ENCODE measurements at places on chromosomes 7 and 10.

GRCh38 chr7:152126741-152127140, 101.3 kb downstream of the GALNT11 start:
- no peak for DNase-seq

DNA sequence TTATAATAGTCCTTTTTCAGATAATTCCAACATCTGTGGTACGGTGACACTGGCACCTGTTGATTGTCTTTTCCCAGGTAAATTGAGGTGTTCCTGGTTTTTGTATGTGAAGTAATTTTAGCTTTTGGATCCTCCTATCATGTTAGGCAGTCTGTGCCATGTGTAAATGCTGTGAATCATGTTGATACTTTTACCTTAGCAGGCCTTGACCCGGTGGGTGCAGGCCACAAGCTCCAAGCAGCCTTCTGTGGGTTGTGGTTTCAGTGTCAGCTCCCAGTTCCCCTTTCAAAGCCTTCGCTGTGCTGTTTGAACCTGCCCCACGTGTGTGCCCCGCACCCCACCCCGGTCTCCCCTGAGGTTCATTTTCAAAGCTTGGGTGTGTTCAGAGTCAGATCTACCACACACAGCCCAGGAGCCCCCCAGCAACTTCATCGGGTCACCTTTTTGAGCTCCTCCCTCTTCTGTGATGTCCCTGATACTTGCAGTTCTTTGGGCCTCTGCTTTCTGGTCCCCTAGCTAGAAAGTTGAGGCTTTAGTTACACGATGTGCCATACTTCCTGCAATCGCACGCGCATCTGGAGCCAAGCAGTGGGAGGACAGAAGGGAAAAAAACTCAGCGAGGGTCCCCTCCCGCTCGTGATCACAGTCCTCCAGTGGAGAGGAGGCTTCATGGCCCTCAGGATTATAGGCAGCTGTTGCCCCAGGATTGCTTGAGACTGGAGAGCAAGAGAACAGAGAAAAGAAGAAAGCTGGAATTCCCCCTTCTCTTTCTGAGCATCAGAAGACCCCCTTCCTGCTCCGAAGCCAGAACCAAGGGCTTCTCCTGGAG, 8.7 kb upstream of the BHLHA15 start:
- no peak for DNase-seq

- peak; percentile 16 for DNase-seq
Measured at GRCh38 chr7:131897016-131897789, 340.8 kb upstream of the PODXL start.

GRCh38 chr10:114073395-114074186, 29.9 kb downstream of the ADRB1 start:
- no peak for DNase-seq

DNA sequence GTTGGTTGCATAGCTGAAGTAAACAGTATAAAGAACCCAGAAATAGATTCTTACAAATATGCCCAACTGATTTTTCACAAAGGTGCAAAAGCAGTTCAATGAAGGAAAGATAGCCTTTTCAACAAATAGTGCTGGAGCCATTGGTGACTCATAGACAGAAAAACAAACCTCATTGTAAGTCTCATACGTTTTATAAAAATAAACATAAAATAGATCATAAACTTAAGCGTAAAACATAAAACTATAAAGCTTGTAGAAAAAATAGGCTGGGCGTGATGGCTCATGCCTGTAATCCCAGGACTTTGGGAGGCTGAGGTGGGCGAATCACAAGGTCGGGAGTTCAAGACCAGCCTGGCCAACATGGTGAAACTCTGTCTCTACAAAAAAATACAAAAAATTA, 318.8 kb upstream of the IGFBP3 start:
- no peak for DNase-seq

- peak; percentile 91 for DNase-seq
Measured at GRCh38 chr10:45000752-45001380, at the start of gene ZNF22. Gene ZNF22, plus strand, starts transcription at chr10:45000923. Its CDS starts 2,446 bp downstream, at chr10:45003369.

DNA sequence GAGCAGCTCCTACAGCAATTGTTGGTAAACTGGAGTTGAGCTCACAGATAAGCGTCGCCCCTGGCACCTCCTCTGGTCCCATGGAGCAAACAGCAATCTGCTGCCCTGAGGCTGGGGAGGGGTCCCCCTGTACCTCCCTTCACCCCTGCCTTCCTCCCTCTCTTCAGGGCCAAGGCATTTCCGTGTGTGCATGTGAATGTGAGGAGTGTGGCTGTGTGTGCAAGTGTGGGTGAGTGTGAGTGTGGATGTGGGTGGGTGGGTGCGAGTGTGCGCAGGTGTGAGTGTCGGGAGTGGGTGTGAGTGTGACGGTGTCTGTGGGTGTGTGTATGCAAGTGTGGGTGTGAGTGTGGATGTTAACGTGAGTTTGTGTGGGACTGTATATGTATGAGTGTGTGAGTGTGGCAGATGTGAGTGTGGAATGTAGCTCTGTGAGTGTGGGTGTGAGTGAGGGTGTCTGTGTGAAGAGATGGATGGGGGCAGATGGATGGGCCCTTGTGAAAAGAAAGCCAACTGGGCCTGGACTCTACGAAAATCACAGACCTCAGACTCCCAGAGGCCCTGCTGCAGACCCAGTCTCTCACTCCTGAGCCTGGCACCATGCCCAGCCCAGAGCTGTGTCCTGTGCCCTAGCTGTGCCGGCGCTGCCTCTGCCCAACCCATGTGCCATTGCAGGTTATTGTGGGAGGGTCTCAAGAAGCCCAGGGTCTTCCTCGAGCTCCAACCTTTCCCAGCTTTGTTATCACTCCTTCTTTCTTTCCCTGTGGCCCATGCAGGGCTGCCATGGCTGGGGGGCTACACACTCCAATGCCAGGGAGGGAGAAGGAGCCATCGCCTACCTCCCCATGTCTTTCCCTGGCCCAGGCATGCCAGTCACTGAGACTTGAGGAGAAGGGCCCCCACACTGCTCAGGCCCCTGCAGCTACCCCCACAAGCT, 73.9 kb downstream of the GRID1 start:
- peak; percentile 74 for DNase-seq

GRCh38 chr10:122044713-122045112, 55.8 kb downstream of the TACC2 start:
- DNase-seq = no peak

- DNase-seq = no peak
Measured at GRCh38 chr7:33932221-33932620, 26.9 kb downstream of the BMPER start.

DNA sequence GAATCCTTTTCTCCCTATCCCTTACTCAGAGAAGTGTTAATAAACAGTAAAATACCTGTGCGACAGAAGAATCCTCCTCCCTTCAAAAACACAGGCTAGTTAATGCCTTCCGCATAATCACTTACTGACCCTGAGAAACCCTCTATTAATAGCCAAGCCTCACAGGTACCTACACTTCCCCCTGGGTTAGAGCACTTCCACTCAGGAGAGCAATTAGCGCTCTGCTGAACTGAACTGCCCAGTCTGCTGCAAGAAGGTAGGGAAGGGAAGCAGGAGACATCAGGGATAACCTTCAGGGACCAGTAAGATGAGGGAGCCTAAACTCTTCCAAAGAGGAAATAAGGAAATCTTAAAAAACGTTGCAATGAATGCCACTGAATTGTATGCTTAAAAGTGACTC, 39.6 kb downstream of the KIAA1549 start:
- DNase-seq = no peak

DNA sequence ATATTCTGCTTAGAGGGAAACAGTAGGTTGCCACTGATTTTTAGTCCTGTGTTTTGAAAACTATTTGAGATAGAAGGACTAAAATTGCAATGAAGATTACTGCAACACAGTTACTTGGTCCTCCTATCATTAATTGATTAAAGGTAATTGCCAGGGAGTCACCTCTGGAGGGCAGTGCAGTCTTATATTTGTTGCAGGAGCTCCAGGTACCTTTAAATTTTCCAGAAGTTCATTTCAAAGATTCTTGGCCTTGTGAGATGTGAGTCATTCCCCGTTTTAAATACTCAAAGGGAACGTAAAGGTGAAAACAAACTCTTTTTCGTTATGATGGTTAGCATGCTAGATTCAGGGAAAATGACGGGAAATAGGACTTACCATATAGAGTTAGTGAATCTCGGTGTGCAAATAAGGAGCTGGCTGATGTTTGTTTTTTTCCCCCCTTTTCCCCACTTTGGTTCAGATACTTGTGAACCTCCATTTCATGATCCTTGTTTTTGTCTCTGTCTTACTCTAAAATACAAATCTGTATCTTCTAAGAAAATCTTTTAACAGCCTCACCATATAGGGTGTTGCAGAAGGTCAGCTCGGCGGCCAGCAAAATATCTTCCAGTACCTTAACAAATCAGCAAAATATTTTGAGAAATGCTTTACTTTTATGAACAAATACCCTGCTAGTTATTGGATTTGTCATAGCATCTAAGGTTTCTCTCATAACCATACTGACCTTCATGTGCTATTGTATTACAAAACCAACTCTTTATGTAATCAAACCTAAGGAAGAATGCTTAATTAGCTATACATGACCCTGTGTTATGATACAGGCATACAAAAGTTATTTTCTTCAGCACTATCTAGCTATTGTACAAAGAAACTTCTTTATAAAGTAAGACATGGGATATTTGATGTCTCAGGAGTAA, 143.0 kb upstream of the HDAC9 start:
- DNase-seq = peak; percentile 59

- DNase-seq = no peak
Measured at GRCh38 chr10:4094751-4095150, 309.7 kb upstream of the KLF6 start.
